ENCODE measurements at places on chromosomes 5 and 9.

- DNase-seq = no peak
Measured at GRCh38 chr5:76451031-76451701, 48.1 kb downstream of the IQGAP2 start.

GRCh38 chr5:179125789-179126505, 65.8 kb downstream of the ZNF354C start:
- no peak for DNase-seq

- DNase-seq = no peak
Measured at GRCh38 chr9:98961513-98962180, 17.9 kb downstream of the COL15A1 start.

DNA sequence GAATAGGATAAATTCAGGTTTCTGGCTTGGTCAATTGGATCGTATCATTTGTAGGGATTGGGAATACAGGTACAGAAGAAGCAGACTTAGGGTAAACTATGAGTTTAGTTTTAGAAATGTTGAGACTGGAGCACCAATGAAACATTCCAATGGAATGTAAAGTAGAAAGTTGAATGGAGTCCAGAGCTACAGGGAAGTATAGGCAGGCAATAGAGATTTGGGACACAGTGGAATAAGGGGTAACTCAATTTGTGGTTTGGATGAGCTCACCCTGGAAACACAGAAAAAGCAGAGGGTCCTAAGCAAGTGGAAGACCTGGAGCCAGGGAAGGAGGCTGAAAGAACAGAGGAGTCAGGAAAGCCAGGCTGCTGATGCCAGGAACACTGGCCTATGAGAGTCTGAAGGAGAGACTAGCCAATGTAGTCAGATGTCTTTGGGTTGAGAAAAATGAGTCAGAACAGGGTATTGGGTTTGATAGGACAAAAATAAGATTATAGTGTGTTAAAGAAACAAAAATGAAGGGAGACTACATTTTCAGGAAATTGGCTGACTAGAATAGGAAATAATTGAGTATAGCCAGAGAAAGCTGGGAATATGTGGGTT, 72.8 kb downstream of the STARD4 start:
- DNase-seq = no peak

DNA sequence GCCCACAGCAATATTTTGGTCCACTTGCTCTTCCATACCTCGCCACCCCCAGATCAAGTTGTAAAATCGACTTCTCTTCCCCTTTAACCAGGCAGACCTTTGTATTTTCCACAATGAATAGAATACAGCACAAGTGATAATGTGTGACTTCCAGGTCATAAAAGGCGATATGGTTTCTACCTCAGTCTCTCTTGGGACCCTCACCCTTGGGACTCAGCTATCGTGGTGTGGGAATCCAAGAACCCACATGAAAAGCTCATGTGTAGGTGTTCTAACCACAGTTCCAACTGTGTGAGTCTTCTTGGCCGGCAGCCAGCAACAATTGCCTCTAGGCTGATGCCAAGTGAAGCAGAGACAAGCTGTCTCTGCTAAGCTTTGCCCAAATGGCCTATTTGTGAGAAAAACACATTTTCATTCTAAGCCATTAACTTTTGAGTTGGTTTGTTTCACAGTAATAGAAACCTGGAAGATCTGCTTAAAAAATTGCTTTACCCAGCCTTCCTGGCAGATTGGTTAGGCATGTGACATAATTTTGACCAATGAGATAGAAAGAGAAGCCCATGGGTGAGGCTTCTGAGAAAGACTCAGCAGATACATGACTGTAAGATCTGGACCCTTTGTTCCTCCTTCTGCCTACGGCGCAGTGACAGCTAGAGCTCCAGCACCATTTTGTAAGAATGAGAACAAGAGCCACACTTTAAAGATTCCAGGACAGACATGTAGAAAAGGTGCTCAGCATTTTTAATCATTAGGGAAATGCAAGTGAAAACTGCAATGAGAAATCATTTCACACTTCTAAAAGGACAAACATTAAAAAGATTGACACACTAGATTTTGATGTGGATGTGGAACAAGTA, 18.3 kb upstream of the MLLT3 start:
- peak; percentile 65 for DNase-seq

DNA sequence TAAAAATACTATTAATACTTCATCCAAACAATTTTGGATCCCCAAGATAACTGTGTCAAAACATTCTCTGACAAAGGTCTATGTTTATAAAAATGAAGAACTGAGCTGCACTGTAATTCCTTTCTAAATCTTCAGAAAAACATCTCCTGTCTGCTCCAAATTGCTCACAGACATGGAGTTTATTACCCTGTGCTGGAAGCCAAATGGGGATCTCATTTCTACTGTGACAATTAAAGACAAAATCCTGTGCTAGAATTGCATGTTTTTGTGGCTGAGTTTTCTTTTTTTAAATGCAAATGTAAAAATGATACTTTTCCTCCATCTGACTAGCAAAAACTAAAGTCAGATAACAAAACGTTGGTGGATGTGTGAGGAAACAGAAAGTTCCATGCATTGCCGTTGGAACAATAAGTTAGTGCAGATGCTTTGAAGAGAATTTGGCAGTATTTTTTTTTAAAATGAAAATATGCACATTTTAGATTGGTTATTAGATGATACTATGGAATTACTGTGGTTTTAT, 93.5 kb downstream of the GNA14 start:
- DNase-seq = no peak

DNA sequence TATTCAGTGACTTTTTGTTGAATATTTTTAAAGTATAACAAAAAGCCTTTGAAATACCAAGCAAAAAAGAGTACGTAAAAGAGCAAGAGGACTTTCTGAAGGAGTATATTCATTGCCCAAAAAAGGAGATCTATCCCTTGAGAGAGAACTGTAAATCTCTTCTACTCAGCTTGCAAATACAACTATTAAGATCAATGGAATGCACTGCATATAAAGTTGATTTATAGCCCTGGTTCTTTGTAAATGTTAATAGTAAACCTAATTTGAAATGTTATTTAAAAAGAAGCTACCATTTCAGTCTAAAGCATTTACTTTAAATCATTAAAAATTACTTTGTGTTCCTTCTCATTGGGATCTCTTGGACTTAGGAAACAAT, 168.1 kb downstream of the PDE4D start:
- DNase-seq = no peak

DNA sequence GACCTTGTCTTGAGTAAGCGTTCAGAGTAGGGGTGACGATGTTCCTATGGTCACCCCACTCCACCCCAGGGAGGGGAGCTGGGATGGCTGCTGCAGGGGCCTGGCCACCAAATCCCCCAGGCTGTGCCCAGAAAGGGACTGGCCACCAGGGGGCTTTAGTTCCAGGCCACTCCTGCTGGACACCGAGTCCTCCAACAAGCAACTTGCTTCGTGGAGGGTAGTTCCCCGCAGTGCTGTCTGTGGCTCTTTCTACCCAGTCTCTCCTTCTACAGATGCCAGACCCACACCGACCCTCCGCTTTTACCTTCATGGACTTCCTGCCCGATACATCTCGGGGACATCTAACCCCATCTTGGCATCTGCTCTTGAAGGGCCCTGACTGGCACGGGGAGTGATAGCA, 35.7 kb upstream of the GABRP start:
- no peak for DNase-seq

GRCh38 chr5:170265522-170265921, 32.1 kb downstream of the LCP2 start:
- DNase-seq = no peak

DNA sequence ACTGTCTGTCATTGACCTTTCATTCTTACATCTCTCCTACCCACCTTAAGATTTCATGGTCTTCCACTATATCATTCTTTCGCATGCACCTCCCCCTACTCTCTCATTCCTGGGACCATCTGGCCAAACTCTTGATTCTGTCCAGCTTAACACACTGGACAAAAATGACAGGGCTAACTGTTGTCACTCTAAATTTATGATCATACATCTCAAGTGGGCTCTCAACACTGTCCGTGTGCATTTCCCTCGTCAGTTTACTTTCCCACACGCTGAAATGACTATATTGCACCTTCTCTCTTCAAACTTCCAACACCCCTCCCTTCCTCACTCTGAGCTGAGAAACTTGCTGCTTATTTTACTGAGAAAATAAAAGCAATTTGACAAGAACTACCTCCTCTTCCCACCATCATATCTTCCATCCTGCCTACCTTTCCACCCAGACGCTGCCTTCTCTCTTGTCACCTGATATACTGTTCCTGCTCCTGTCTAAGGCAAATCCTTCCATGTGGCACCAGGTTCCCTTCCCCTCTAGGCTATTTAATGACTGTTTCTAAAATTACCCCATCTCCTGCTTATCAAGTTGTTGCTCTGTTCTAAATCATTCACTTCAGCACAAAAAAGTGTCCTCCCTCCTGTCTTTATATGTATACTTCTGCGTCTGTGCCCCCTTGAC, 8.1 kb upstream of the KLF9 start:
- no peak for DNase-seq

Data from stimulated activated naive CD4-positive, alpha-beta T cell treated with Interleukin-2 at 50 U/mL for 16 hours (primary cell).